Upper lobe of right lung (tissue), 1 donor: ENCODE measurements at places on chromosomes 7 and 10. TPM values are rescaled to one million over a fixed set of nuclear protein-coding genes. Genes with fewer than 3 reads are reported as not detected.

DNA sequence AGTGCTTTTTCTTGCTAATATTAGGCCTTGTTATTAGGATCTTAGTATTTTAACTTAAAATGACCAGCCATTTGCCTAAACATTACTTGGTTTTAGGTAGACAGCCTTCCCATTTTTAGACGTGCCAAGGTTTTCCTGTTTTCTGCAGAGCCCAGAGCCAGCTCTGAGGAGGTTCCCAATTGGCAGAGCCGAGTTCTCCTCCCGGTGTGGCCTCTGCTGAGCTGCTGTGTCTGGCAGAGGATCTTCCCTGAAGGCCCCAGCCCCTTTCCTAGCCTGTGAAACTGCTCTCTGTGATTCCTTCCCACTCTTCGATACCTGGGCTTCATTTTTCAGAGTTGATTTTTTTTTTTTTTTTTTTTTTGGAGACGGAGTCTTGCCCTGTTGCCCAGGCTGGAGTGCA lies 91.4 kb downstream of the EEPD1 start:
- H3K4me1 ChIP-seq = no peaks in the 10 kb centered on the region
- no peak overlapping the region for H3K27ac ChIP-seq
- H3K4me3 ChIP-seq = no peak overlapping the region
- H3K36me3 ChIP-seq = no peaks in the 10 kb centered on the region
- no peaks in the 10 kb centered on the region for H3K27me3 ChIP-seq

DNA sequence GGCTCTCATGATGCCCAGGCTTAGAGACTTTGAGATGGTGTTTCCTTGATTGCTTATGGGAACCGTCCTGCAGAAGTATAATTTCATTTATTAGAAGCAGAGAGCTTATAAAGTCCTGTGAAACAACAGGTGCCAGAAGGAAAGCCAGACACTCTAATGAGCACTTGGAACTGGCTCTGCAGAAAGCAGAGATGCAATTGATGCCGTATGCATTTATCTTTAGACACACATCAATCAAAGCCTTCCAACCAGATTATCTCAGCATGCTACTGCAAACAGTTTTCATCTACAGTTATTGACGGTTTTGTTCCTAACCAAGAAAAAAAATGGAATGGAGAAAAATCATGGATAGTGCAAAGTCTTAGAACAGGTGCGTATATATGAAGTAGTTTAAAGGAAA lies 371.7 kb upstream of the PRKCQ start:
- DNase-seq = no peak
- H3K4me1 ChIP-seq = no peaks in the 10 kb centered on the region
- no peak overlapping the region for H3K4me3 ChIP-seq
- H3K36me3 ChIP-seq = no peaks in the 10 kb centered on the region

DNA sequence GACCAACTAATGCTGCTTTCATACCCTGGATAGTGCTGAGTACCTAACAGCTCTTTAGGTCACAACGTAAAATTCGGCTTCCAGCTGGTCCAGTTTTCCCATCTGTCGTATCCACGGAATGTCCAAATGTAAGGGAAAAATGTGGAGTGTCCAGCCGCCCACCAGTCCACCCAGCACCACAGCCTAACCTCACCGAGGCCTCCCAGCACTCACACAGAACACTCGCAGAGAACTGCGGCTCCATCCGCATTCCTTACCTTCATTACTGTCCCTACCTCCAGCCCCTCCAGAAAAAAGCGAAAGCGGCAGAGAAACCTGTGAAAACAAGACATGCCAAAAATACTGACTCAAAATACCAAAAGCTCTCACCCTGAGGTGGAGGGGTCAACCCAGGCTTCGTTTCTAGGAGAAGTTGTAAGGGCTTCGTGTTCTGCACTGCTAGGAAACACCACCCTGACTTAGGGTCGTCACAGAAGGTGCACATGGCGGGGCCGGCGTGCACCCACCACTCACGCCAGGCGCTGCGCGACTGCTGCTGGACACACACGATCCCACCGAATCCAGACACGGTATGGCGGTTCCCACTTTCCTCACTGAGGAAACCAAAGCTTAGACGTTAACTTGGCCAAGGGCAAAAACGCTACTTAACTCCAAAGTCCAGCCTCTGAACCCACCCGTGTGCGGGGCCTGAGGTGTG lies 73.9 kb downstream of the AMZ1 start:
- no peak overlapping the region for H3K4me3 ChIP-seq
- H3K36me3 ChIP-seq = no peaks in the 10 kb centered on the region
- no peaks in the 10 kb centered on the region for H3K27me3 ChIP-seq
- no peak for DNase-seq

- no peak overlapping the region for H3K27ac ChIP-seq
- DNase-seq = no peak
- H3K4me1 ChIP-seq = peaks cover 7% of the 10 kb centered on the region
- peaks cover 30% of the 10 kb centered on the region for H3K27me3 ChIP-seq
Measured at GRCh38 chr10:133159611-133159949, 439 bp upstream of the KNDC1 start.

Gene PTF1A
- not detected for total RNA-seq
